ENCODE measurements at places on chromosomes 12 and 14.

DNA sequence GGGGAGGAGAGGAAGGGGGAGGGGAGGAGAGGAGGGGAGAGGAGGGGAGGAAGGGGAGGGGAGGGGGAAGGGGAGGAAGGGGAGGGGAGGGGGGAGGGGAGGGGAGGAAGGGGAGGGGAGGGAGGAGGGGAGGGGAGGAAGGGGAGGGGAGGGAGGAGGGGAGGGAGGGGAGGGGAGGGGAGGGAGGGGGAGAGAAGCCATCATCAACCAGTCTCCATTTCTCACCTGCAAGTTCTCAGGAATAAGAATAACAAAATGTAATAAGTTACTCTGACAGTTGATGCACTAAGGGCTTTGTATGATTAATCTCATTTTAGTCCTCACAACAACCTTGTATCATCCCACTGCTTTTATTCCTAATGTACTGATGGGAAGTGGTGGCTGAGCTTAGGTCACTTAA, 59.1 kb upstream of the TMEM263 start:
- no peak for DNase-seq

- no peak for DNase-seq
Observed at GRCh38 chr12:40106202-40106533, 287 bp upstream of the SLC2A13 start.

DNA sequence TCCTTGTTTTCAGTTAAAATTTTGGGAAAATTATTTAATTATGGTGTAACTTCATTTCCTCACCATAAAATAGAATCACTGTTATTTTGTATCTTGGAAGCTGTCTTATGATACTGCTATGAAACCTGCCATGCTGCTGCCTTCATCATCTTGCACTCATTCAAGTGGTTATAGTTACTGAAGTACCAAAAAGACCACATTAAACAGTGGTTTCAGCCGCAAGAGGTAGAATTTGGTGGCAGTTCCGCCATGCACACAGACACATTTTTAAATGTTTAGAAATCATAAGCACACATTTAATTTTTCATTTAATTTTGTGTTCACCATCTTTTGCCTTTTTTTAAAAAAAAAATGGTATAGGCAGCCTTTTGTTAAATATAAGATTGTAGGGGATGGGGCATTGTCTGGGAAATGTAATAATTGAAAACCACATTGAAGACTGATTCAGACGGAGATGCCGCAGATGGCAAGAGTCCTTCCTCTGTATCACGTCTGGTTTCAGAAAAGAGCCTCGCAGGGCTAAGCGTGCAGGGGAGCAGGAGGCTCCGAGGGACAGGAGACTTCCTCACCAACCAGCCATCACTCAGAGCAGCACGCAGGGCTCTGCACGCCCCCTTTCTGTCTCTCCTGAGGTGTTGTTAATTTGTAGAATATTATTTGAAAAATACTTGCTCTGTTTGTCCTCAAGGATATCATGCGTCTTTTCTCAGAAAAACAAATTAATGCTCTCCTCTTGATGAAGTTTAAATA, 115.2 kb upstream of the PELI2 start:
- no peak for DNase-seq

DNA sequence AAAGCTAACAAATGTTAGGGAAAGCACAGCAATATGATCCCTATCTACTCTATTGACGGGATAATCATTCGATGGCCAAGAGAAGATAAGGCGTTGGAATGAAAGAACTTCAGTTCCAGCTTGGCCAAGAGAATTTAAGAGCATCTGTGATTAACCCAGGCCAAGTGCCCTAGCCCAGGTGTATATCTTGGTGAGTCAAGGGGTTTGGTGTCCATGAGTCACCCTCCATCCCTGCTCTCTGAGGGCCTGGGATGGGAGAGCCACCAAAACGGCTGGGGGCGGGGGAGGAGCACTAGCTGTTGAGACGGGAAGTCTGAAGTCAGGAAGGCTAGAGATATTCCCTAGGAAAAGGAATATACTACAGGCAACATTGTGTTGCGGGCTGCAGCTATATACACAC, 13.0 kb downstream of the TBPL2 start:
- peak; percentile 59 for DNase-seq

DNA sequence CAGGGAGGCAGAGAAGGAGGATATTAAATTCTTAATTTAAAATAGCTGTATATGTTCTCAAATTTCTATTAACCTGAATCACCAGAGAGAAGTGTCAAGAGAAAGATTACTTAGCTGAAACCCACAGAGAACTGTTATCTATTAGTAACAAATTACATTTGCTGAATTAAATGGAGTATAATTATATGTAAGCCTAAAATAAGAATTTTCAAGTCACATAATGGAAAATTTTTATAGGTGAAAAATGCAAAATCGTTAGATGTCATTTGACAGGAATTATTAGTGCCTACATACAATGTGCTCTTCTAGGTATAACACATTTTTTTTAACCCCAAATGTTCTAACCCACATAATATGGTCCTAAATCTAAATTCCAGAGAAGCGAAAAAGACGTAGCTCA, 4.1 kb upstream of the ATP2B1 start:
- DNase-seq, result no peak

- no peak for DNase-seq
Observed at GRCh38 chr12:5557906-5558305, 126.0 kb downstream of the NTF3 start.

- peak; percentile 20 for DNase-seq
Observed at GRCh38 chr12:16555630-16556029, 50.3 kb downstream of the LMO3 start.

DNA sequence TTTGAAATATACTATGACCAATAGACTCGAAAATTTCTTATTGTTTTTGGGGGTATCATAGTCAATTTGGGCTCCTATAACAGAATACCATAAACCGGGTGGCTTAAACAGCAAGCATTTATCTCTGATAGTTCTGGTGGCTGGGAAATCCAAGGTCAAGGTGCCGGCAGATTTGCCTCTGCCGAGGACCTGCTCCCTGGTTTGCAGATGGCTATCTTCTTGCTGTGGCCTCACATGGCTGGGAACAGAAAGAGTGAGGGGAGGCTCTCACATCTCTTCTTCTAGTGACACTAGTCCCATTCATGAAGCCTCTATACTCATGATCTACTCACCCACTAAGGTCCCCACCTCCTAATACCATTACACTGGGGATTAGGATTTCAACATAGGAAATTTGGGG, 70.7 kb downstream of the BORCS5 start:
- DNase-seq, result no peak

DNA sequence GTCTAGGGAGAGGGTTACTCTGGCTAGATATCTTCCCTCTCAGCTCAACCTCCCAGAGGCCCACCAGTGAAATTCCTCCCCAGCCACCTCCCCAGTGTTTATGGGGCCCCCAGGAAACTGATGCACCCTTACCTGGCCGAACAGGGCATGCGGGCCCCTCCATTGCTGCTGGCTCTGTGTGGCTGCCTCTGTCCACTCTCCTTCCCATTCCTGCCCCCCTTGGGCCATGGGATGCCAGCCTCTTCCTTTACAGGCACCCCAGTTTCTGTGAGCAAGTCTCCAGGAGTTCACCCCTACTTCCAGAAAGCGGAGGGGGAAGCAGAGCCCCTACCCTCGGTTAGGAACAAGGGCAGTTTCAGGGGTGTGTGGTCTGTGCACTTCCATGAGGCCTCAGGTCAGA, 19.4 kb upstream of the ZDHHC22 start:
- no peak for DNase-seq

- DNase-seq, result no peak
Observed at GRCh38 chr12:116896411-116896924, 14.3 kb upstream of the FBXW8 start.

DNA sequence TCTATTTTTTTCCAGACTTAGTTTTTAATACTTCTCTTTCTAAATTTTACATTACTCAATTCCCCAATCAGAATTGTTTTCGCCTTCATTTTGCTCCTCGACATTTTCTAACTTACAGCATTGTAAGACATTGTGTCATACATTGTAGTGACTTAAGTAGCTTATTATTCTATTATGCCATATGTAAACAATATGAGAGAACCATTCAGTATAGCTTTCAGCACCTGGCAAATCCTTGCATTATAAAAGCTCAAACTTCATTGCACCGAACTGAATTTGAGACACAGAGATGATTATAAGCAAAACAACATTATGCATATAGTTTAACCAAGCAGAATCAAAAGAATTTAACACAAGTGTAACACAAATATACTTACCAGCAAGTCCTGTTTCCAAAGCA, 46.8 kb downstream of the EXOC5 start:
- DNase-seq, result no peak

DNA sequence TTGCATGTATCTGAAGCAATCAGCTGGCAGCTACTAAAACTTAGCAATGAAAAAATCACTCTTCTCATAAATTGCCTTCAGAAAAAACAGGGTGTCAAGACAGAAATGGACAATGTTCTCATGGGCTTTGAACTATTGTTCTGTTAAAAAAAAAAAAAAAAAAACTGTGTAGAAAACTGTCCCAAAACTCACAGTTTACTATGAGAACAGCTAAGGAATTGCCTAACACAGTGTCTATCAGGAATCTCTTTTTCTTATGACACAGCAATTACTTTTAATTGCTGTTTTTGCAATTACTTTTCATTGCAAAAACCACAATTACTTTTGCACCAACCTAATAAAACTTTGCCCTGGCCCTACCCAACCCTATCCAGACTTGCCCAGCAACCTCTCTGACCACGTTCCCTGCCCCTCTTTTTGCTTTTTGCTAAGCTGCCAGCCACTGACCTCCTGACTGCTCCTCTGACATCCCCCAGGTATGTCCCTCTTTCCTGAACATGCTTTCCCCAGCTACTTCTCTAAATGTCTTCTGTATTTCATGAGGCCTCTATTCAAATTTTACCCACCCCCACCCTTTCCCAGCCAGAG, 68.0 kb upstream of the SLCO1C1 start:
- no peak for DNase-seq

All from HT1080 (cell line).